ENCODE measurements at places on chromosomes 11 and 22. TPM values are rescaled to one million over a fixed set of nuclear protein-coding genes. Genes with fewer than 3 reads are reported as not detected.

DNA sequence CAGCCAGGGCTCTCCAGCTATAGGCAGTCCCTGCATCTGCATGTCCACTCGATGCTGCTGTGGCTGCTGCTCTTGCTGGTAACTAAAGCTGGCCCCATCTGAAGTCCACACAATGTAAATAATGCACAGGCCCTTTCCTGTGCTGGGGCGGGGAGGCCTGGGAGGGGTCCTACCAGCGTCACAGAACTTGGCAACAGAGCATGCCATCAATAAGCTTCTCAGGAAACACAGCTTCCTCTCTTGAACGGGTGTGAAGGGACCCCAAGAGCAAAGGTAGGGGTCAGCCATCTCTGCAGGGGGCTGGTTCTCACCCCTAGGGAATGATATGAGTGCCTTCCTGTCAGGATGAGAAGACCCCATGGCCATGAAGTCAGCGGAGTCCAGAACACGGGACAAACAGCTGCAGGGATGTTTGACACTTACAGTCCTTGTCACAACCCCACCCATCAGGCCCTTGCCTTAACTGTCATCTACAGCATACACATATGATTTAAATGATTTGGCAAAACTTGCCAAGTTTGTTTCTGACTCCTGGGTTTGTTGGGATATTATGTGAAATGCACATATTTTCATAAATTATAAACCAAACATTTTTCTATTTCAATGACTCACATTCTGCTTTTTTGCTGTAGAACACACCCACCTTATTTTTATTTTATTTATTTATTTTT, 39.1 kb upstream of the LYVE1 start:
- no peak for DNase-seq

GRCh38 chr11:27842290-27842689, 142.0 kb upstream of the BDNF start:
- DNase-seq, result no peak

GRCh38 chr11:35723913-35724312, 61.3 kb downstream of the TRIM44 start:
- no peak for DNase-seq

DNA sequence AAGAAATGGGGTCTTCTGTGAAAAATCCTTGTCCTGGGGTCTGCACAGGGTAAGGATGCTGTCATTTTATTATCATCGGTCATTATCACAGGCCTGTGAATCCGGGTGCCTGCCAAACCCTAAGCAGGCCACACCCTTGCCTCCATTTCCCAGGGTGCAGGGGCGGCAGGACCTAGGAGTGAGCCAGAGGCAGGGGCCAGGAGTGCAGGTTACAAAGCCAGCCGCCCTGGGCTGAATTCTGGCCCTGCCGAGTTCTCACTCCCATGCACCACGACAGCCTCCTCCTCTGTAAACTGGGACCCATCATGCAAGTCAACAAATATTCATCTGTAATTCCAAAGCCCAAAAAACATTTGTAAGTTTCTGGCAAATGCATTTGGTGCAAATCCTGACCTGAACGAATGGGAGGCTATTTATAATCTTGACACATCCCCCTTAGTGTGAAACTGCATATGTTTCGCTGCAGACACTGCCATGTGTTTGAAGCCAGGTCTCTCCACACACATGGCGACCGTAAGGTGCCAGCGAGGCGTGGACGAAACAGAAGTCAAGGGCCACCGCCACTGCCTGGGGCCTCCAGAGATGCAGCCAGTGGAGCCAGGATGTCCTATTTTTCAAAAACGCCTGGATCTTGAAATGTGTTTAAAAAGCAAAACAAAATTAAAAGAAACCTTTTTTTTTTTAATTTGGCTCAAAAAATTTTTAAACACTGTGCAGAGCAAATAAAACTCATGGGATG, 6.7 kb downstream of the CD5 start:
- no peak for DNase-seq

GRCh38 chr11:17605651-17606122, 58.6 kb downstream of the OTOG start:
- DNase-seq, result no peak

DNA sequence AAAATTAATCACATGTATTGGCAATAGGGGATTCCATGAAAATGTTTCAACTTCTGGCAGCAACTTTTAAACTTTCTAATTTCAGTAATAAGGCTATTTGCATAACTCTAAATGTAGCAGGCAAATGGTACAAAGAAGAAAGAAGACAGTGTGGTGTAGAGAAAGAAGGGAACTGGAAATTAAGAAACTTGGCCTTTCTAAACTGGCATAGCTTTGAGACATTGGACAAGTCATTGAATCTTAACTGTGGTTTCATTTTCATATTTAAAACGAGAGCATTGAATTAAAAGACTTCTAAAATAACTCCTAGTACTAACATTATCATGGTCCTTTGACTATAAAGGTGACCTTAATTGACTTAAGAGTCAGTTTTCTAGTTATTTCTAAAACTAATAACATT, 125.0 kb downstream of the UVRAG start:
- no peak for DNase-seq

DNA sequence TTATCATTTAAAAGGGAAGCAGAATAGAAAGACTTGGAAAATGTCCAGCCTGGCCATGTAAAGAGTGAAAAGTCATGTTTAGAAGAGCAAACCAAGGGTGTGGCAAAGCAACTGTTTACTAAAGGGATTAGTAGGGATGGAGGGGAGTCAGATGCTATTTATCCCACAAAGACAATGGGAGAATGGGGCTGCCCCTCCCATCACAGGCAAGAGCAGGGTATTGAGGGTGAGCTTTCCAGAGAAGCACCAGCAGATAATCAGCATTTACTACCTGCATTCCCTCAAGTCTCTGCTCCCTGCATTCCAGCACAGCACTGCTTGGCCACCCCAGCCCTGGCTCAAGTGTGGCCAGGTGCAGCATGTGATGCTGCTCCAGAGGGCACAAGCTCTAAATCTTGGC, 18.5 kb upstream of the QSER1 start:
- DNase-seq, result no peak

DNA sequence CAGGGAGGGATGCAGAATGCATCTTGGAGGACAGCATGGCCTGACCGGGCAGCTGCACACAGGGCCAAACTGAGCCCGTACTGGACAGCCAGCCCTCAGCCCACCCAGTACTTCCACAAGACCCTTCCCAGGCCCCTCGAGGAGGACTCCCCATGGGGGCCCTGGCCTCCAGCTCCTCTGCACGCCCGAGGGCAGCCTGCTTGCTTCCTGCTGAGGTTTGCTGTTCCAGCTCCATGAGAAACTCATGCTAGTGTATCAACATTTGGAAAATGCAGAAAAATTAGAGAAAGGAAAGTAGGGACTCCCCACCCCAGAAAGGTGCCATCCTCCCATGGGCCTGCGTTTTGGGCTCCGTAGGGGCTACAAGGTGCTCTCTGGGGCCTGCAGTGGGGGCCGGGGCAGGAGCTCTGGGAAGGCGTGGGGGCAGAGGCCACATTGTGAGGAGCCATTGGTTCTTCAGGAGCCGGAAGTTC, 21.3 kb upstream of the CCDC188 start:
- no peak for DNase-seq

DNA sequence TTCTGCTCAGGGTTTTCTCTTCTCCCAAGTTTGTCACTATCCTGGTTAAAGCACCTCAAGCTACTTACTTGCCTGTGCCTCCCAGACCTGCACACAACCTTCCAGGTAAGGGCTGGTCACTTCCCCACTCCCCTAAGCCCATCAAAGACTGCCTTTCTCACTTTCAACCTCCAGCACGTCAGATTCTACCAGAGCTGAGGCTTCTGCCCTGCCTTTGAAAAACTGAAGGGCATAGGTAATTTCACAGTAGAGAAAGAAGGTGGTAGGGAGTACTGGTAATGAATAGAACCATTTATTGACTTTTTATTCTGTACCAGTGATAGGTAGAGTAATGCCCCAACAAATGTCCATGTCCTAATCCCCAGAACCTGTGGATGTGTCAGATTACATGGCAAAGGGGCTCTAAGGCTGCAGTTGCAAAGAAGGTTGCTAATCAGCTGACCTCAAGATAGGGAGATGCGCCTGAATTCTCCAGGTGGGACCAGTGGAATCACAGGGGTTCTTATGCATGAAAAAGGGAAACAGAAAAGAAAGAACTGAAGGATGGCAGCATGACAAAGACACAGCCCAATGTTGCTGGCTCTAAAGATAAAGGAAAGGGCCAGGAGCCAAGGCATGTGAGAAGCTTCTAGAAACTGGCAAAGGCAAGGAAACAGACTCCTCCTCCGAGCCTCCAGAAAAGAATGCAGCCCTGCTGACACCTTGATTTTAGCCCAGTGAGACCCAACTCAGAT, 89.0 kb downstream of the SLC1A2 start:
- DNase-seq, result no peak

- no peak for DNase-seq
These were observed 50.3 kb upstream of the TCF20 start for GRCh38 chr22:42320443-42321416.

- no peak for DNase-seq
These were observed 231.9 kb upstream of the ISX start for GRCh38 chr22:34834059-34834458.

Gene PRR33
- 0.04 TPM for polyA plus RNA-seq

Gene OR5M10
- not detected for polyA plus RNA-seq

Gene CD248
- polyA plus RNA-seq, result 81.2 TPM

Gene MIF
- polyA plus RNA-seq, result 179 TPM

Gene HEPN1
- polyA plus RNA-seq, result 1.2 TPM

Gene NXPE1
- polyA plus RNA-seq, result not detected

Gene GNG3
- polyA plus RNA-seq, result 3.8 TPM

Gene BARX2
- 0.41 TPM for polyA plus RNA-seq
